ENCODE measurements at places on chromosomes 4 and X.

- DNase-seq, result no peak
Measured at GRCh38 chrX:43633757-43634156, 22.3 kb upstream of the MAOA start.

DNA sequence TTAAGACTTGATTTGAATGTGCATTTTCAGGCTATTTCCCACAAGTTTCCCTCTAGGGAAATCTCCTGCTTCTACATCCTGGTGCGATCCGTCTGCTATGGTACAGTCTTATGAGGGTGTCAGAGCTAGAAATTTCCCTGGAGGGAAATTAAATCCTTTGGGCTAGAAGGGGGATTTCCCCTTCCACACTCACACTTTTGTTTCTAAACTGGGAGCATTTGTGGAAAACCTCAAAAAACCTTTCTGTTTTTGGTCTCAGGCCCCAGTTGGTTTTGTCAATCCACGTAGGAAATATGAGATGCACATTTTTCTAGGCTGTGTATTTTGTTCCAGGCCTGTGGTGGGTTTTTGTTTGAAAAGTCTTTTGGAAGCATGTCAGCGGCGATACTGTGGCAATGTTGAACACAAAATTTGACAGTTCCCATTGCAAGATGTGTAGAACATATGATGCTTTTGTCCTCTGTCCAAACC is 17.8 kb downstream of the HMGB3 start:
- DNase-seq, result no peak

DNA sequence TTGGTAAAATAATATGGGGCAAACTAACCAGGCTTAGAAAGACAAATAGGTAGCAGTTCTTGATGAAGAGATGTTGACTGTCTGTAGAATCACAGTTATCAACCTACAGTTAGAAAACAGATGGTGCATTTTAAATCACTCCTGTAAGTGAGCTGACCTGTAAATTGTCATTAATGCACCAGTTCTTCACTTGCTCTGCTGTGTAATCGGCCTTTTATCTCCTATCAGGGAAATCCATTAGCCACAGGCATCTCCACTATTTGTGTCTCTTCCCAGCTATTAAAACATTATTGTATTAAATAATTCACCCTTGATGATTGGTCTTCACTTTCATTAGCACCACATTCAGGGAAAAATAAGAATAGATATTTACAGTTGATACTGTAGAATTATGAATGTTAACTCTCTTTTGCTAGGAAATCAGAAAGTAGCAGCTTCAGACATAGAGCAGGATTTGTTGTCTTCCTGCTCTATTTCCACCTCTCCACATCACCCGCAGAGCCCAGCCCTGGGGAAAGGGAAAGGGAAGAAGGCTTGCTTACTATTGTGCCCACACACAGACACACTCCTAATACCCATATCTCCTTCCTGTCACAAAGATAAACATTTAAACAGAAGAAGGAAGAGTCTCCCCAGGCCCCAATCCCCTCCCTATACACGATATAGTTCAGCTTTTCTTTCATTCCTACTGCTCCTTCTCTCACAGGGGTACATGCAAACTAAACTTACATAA is 97.1 kb downstream of the REELD1 start:
- no peak for DNase-seq

DNA sequence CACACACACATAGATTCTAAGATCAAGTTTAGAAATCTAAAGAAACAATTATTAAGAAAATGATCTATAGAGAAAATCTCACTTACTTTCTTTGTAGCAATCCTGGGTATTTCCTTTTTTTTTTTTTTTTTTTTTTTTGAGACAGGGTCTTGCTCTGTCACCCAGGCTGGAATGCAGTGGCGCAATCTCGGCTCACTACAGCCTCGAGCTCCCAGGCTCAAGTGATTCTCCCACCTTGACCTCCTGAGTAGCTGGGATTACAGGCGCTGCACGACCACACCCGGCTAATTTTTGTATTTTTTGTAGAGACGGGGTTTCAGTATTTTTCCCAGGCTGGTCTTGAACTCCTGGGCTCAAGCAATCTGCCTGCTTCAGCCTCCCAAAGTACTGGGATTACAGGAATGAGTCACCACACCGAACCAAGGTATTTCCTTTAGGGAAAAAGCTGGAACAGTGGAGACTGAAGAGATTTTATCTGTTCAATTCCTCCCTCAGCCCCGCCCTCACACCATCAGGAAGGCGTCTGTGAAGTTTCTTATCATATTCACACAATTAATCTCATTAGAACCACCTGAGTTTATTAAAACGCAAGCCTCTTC is at the start of gene TRIML2:
TRIML2 (minus strand) TSS at position 447 of the 599 bp plus-strand sequence. CDS start 4,235 bp downstream, outside the sequence.
- no peak for DNase-seq

GRCh38 chrX:11103751-11104150 is 7.4 kb upstream of the HCCS start:
- no peak for DNase-seq

GRCh38 chr4:87353592-87353991 is 30.9 kb upstream of the HSD17B13 start:
- peak; percentile 51 for DNase-seq
